ENCODE measurements at places on chromosomes 4 and X. TPM values are rescaled to one million over a fixed set of nuclear protein-coding genes. Genes with fewer than 3 reads are reported as not detected.

DNA sequence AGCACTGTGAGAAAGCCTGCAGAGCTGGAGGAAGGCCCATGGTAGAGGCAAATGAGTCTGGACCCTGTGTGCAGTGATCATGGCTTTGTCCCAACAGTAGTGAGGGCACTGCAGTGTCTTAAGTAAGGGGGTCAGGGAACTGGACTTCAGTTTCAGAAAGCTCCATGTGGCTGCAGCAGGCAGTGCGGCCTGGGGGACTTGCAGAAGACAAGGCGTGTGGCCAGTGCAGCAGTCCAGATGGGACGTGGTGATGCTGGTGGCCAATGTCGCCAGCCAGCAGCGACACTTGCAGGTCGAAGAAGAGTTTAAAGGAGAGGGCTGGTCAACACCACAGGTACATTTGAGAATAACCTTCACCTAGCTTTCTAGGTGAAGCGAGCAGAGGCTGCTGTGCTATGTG, 113.4 kb downstream of the ZNF827 start:
- DNase-seq = no peak

The PHOX2B gene
- 16.7 TPM for polyA plus RNA-seq

GRCh38 chrX:9912351-9913145, 54.6 kb upstream of the CLDN34 start:
- no peak for DNase-seq

DNA sequence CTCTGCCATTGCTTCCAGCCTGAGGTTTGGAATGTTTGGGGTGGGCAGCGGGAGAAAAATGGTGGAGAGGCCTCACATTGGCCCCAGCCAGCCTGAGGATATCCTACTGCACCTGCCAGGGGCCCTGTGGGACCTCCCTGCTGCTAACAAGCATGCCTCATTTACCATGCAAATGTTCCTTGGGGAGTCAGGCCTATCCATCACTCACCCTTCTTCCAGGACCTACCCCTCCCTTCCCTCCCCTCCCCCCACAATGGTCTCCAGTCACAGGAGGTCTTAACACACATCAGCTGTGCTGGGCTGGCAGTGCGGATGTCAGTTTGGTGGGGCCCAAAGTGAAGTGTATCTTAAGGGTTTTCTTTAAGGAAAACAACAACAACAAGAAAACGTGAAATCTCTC, 139.2 kb downstream of the SHOX start:
- no peak for DNase-seq

- no peak for DNase-seq
Observed at GRCh38 chrX:150940844-150941495, 42.2 kb upstream of the HMGB3 start.

The ADGRG2 gene
- polyA plus RNA-seq = 1.4 TPM

DNA sequence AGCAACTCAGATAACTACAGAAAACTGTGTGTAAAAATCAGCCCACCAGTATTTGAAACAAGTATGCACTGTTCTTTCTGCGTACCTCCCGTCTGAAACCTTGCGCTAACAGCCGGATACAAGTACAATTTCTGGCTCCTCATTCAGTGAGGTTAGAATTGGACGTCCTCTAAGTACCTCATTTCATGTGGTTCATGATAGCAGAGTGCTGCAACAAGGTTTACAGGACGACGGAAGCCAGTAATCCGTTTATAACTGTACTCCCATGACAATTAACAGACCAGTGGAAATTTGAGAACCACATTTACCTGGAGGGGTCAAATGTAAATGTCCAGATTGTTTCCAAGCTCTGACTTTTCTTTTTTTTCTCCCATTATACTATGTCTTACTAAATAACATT, 52.9 kb upstream of the TENM3 start:
- no peak for DNase-seq

The PRDM5 gene
- 14.7 TPM for polyA plus RNA-seq

The HSD17B13 gene
- 0.49 TPM for polyA plus RNA-seq

The CTSO gene
- polyA plus RNA-seq = 40.3 TPM

The MTMR8 gene
- 2.1 TPM for polyA plus RNA-seq

The DIPK2B gene
- polyA plus RNA-seq = 6.3 TPM

DNA sequence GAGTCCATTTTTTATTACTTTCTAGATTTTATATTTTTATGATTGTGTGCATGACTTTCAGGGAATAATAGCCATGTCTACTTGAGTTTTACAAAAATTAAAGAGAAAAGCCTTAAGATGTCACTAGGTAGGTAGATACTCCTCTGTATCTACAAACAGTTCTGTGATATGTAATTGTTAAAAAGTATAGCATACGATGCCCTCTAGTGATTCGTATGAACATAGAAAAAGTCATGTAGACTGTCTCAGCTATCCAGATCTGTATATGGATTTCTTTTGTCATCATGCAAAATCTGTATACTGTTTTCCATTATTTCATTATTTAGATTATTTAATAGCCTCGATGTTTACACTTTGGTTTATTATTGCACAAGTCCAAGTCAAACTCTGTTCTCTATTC, 856.6 kb downstream of the CENPC start:
- no peak for DNase-seq

All from large intestine (tissue), 12 donors.